ENCODE measurements at places on chromosomes 1 and 21.

GRCh38 chr1:6594977-6595740, 7.5 kb downstream of the KLHL21 start:
- no peak for DNase-seq

DNA sequence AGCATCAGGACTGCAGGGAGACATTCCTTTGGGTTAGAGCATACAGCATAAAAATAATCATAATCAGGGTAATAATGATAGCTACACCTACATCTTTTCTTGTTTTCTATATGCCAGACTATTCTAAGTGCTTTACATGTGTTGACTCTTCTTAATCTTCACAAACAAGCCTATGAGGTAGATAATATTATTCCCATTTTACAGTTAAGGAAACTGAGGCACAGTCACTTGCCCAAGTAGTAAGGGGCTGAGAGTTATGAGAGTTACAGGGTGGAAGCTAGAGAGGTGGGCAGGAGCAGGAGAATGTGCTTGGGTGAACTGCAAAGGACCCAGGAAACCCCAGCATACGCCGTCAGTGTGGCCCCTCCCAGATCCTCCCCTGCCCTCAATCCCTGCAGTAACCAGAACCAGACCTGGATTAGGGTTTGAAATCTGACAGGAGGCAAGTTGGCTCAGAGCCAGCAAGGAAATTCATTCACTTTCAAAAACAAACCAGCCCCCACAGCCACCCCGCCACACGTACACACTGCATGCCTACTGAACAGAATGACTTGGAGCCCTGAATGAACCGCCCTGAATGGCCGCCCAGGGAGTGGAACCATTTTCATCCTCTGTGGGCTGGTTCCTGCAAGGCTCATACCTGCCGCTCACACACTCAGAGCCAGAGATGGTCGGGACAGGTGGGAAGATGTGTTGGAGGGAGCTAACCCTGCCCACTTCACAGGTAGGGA, 126.1 kb downstream of the TRABD2B start:
- DNase-seq, result no peak

- peak; percentile 40 for DNase-seq
Observed at GRCh38 chr1:161792740-161793139, 26.6 kb downstream of the ATF6 start.

GRCh38 chr1:87916965-87917364, 588.3 kb downstream of the LMO4 start:
- peak; percentile 31 for DNase-seq

GRCh38 chr1:168134132-168134531, 2.6 kb downstream of the GPR161 start:
- DNase-seq, result no peak

DNA sequence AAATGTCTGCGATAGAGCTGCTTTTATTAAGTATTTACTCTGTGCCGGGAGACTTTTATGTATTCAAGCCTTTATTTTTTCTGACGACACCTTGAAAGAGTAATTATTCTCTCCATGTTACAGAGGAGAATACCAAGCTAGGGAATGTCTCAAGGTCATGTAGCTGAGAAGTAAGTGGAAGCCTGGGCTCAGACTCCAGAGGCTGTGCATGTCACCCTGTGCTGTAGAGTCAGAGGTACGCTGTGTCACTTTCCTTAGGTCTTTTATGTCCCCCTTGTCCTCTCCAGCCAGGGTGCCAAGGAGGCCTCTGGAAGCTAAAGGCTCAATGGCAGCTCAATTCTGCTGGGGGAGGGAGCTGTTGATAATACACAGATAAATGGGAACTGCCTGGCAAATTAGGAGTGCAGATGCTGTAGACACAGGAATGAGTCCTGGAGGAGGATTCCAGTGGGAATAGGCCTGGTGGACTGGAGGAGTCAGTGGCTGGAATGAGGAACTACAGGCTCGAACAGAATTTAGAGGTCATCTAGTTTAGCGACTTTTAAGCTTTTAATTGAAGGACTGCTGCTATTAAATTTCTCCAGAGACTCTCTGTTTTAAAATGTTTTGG, 9.3 kb upstream of the IL19 start:
- DNase-seq, result no peak

- DNase-seq, result no peak
Observed at GRCh38 chr1:56404561-56405030, 174.8 kb downstream of the PLPP3 start.

- no peak for DNase-seq
Observed at GRCh38 chr1:86052948-86053698, 103.4 kb downstream of the COL24A1 start.
